GM19239 (cell line): ENCODE measurements at places on chromosomes 16 and 17.
A peak's percentile ranks its signal among the peaks of the same experiment; 100 is the strongest.

DNA sequence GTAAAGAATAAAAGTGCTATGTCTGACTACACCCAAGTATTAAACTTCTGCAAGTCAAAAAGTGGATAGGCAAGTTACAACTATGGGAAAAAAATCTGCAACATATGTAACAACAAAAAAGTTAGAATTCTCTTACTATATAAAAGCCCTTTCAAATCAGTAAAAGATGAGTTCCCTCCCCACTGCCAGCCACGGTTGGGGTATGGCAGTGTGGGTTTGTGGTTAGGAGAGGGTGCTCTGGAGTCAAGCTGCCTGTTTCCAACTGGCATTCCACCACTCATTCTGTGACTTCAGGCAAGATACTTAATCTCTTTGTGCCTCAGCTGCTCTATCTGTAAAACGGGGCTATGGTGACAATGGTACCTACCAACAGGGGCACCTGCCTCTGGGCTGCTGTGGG lies 26.6 kb upstream of the MFSD6L start:
- DNase-seq, result no peak

GRCh38 chr17:73401911-73402310 lies 90.1 kb upstream of the CDC42EP4 start:
- no peak for DNase-seq

- peak; percentile 44 for DNase-seq
These were observed 8.7 kb upstream of the UBE2G1 start for GRCh38 chr17:4375039-4375748.

GRCh38 chr16:4696905-4697847 lies 3.8 kb downstream of the NUDT16L1 start:
- DNase-seq, result no peak

DNA sequence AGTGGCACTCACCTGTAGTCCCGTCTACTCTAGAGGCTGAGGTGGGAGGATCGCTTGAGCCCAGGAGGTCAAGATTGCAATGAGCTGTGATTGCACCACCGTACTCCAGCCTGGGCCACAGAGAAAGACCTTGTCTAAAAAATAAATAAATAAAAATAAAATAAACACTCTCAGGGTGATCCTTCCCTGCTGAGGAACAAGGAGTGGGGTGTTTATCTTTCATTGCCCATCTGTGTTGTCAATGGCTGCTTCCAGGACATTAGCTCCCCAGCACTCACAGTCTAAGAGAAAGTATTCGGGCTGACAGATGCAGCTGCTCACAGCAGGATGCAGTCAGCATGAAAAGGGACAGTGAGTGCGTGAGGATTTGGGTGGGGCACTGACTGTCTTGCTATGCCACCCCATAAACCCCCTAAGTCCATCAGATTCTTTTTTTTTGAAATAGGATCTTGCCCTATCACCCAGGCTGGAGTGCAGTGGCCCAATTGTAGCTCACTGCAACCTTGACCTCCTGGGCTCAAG lies 31.3 kb upstream of the RBBP6 start:
- DNase-seq, result no peak

GRCh38 chr16:56897026-56897799 lies 32.2 kb downstream of the SLC12A3 start:
- DNase-seq, result no peak

- no peak for DNase-seq
These were observed 4.9 kb downstream of the PHOSPHO1 start for GRCh38 chr17:49225554-49226236.

GRCh38 chr16:649631-650030 lies 466 bp downstream of the WDR90 start:
- DNase-seq, result peak; percentile 65

GRCh38 chr17:37045351-37045922 lies 96.7 kb downstream of the AATF start:
- no peak for DNase-seq

DNA sequence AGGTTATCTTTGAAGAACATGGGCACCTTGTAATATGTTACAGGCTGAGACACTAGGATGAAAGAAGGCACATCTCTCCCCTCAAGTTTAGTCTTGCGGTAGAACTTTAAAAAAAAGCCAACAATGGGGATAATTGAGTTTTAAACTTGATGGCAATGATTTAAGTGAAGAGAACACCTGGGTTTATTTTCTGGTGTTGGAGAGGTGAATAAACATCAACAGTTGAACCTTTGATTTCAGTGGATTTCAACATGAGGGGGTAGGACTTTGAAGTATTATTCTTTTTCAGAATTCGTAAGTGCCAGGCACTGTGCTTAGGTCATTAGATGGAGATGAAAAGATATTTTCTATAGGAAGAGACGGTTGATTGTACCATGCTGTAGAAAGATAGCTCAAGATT lies 22.3 kb downstream of the HAPSTR1 start:
- DNase-seq, result no peak

- no peak for DNase-seq
These were observed 4.4 kb upstream of the UNK start for GRCh38 chr17:75779987-75780889.

DNA sequence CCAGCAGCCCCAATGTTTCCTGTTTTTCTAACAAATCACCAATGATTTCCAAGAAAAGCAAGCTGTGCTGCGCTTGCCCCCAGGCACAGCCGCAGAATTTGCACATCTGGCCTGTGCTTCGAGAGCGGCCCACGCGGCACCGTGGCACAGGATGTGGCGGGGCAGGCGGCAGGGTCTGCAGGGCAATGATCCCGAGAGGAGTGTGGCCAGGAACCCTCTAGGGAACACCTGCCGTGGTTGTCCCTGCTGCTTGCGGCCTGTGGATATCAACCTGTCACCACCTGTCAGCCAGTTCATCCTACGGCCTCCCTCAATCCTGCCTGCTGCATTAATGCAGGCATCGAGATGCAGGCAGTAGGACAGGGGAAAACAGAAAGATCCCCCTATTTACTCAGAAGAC lies 24.0 kb downstream of the PIK3R5 start:
- no peak for DNase-seq

- no peak for DNase-seq
These were observed 6.9 kb downstream of the MLLT6 start for GRCh38 chr17:38711792-38712571.

DNA sequence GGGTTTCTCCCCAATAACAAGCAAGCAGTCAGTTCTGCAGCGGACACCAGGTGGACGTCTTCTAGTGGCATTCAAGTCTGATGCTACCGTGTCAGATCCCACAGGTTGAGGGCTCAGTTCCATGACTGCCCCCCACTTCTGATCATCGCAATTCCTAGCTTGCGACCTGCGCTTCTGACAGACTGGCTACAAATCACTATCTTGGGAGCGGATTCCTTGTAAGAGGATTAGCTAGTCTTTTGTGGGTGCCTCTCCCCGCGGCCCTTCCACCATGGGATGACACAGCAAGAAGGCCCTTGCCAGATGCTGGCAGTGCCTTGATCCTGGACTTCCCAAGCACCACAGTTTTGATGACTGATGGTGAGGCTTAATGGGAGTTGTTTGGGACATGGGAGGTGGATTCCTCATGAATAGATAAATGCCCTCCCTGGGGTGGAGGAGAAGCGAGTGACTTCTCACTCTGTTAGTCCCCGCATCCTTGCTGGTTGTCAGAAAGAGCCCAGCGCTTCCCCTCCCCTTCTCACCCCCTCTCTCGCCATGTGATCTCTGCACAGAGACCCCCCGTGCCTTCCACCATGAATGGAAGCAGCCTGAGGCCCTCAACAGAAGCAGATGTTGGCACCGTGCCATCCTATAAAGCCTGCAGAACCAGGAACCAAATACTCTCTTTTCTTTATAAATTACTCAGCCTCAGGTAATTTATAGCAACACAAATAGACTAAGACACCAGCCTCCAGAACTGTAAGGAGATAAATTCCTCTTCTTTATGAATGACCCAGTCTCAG lies 19.1 kb downstream of the CDIP1 start:
- no peak for DNase-seq

GRCh38 chr17:18139092-18139491 lies 30.5 kb downstream of the MYO15A start:
- no peak for DNase-seq

DNA sequence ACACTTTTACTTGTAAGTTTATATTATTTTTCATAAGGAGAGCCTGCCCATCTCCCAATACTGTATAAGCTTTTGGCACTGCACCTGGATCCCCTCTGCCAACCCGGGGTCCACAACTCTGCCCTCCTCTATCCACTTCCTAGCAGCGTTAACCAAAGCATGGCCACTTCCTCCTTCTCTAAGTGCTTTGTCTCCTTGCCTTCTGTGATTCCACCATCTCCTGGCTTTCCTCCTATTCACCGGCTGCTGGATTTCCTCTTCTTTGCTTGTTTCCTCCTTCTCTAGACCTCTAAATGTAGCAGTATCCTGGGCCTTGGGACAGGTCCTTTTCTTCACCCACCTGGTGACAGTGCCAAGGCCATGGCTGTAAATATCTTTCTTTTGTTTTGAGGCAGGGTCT lies 20.0 kb upstream of the WFIKKN2 start:
- DNase-seq, result no peak

- DNase-seq, result no peak
These were observed 78.8 kb downstream of the TBC1D16 start for GRCh38 chr17:79956853-79957252.

DNA sequence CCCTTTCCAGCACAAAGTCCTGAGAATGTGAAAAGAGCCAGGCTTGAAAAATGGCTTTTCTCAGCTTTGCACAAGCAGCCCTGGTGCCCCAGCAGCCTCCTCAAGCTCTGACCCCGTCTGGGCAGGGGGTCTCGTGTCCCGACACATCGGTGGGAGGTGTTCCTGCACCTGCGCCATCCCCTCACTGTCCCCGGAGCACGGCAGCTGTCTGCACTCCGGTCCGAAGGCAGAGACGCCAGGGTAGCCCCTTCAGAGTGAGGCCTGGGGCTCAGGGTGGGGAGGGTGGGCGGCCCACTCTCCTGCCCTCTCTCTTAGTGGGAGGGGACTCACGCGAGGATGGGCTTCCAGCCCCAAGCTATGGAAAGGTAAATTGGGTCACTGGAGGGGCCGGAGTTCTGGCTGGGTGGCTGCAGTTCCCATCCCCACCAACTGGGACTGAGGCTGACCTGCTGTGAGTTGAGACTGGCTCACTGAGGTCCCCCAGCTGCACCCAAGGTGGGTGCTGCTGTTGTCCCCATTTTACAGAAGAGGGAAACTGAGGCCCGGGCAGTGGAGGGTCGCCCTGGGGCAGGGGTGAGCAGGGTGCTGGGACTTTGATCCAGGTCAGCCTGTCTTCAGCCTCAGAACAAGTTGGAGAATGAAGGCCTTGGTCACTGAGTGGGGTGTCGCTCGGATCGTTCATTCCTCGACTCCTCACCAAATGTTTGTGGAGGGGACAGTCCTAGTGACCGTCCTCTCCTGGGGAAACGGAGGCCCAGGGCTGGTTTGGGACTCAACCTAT lies 2.3 kb upstream of the BAIAP3 start:
- no peak for DNase-seq

DNA sequence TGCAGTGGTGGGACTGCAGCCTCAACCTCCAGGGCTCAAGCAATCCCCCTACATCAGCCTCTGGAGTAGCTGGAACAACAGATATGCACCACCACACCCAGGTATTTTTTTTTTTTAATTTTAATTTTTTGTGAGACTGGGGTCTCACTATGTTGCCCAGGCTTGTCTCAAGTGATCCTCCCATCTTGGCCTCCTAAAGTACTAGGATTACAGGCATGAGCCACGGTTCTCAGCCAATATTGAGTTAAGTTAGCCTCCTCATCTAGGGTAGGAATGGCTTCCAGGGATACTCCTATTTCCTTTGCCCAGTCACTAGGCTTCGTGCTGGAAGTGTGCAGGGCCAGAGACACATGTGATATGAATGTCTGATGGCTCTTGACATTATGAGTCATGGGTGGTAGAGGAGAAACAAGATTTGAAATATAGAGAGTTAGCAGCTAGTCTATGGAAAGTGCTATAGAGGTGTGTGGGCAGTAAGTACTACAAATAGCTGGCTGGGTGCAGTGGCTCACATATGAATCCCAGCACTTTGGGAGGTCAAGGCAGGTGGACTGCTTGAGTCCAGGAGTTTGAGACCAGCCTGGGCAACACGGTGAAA lies 8.0 kb upstream of the HES7 start:
- no peak for DNase-seq

DNA sequence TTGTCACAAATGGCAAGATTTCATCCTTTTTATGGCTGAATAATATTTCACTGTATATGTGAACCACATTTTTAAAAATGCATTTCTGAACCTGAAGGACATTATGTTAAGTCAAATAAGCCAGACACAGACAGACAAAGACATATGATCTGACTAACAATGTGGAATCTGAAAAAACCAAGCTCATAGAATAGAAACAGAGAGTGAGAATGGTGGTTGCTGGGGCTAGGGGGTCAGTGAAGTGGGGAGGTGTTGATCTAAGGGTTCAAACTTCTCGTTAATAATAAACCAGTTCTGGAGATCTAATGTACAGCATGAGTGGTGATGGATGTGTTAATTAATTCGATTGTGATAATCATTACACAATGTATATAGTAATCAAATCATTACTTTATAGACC lies 475.1 kb downstream of the WWOX start:
- DNase-seq, result peak; percentile 36

GRCh38 chr16:11006656-11007055 lies 62.3 kb downstream of the CLEC16A start:
- no peak for DNase-seq

DNA sequence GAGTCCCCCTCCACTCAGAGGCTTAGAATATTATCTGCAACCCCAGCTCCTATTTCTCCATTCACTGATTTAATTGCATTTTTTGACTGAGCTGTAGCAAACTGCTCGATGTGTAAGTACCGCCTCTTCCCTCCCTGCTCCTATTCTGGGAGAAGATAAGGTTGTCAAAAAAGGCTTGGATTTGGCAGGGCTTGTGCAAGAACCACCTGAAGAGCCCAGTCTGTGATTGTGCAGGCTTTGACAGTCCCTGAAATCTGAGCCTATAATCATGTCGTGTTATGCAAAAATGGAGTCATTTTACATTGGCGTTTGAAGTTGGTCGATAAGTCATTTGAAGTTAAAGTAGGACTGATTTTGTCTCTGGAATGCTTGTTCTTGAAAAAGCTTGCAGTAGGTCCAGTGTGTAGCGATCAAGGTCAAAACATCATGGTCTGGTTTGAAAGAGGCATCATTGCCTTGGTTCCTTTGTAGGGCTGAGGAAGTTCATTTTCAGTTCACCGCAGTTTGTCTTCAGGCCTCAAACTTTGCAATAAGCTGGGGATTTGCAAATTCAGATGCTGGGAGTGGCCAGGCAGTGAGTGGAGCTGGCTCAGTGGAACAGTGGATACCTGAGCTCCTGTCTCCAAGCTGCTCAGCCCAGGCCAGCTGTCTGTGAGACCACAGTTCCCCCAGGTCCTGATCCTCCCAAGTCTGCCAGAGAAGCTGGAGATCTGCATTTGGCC lies 68.8 kb downstream of the KATNIP start:
- DNase-seq, result no peak

DNA sequence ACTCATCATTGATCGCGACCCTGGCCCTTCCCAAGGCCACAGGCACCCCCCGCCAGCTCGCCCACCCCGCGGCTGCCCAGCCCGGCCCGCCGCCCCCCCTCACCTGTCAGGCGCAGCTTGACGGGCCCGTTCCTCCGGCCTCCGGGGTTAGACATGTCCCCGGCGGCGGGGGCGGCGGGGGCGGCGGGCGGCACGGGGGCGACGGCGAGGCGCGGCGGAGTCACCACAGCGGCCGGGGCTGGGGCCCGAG lies 456 bp downstream of the SMURF2 start:
- no peak for DNase-seq

- DNase-seq, result no peak
These were observed 74.6 kb downstream of the KSR1 start for GRCh38 chr17:27530764-27531391.
